Stimulated activated CD8-positive, alpha-beta memory T cell treated with anti-CD3 and anti-CD28 coated beads, Interleukin-7, amount 100 ng/mL, for 1 hour (primary cell): ENCODE measurements at places on chromosomes 12 and 14.

- DNase-seq: no peak
These were observed 40.7 kb downstream of the NKX2-1 start for GRCh38 chr14:36479344-36479743.

DNA sequence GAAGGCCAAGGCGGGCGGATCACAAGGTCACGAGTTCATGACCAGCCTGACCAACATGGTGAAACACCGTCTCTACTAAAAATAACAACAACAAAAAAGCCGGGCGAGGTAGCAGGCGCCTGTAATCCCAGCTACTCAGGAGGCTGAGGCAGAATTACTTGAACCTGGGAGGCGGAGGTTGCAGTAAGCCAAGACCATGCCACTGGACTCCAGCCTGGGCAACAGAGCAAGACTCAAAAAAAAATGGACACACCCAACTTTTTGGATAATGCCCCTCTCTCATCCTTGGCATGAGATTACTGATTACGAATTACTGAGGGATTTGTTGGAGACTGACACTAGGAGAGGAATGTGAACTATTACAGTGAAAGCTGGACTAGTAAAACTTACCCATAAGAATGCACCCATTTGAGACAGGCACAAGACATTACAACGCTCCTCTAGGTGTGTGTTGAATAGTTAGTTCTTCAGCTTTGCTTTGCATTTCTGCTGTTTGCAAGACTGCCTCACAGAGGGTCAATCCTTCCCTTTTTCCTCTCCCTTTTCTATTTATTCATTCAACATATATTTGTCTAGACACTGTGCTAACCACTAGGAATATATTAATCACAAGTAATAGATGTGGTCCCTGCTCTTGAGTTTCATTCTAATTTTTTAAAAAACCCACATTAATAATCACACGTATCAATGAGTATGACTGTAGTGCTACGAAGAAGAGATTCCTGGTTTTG is 46.0 kb upstream of the OR5AU1 start:
- DNase-seq: no peak

GRCh38 chr14:54929556-54929955 is 26.9 kb upstream of the GCH1 start:
- DNase-seq: no peak

DNA sequence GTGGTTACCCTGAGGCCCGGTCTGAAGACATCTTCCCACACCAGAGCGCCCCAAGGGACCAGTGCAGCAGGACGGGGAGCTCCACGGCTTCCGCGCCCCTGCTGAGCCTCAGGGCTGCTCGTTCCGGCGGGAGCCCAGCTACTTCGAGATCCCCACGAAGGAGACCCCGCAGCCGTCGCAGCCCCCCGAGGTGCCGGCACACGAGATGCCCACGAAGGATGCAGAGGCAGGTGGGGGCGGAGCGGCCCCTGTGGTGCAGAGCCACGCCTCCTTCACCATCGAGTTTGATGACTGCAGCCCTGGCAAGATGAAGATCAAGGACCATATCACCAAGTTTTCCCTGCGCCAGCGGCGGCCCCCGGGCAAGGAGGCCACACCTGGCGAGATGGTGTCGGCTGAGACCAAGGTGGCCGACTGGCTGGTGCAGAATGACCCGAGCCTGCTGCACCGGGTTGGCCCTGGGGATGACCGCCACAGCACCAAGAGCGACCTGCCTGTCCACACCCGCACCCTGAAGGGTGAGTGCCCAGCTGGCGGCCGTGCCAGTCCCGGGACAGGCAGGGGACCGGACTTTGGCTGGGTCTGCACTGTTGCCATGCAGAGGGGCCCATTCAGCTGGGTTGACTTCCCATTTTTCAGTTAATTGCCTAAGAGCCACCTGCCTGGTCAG is 18.1 kb downstream of the CEP170B start:
- no peak for DNase-seq

GRCh38 chr14:22981090-22981875 is 1.1 kb downstream of the AJUBA start:
- no peak for DNase-seq

- peak; percentile 2 for DNase-seq
These were observed 164.1 kb downstream of the ZFP36L1 start for GRCh38 chr14:68628605-68629310.
